Cardiac fibroblast (primary cell): ENCODE measurements at places on chromosomes 16 and 17.
A peak's percentile ranks its signal among the peaks of the same experiment; 100 is the strongest.

DNA sequence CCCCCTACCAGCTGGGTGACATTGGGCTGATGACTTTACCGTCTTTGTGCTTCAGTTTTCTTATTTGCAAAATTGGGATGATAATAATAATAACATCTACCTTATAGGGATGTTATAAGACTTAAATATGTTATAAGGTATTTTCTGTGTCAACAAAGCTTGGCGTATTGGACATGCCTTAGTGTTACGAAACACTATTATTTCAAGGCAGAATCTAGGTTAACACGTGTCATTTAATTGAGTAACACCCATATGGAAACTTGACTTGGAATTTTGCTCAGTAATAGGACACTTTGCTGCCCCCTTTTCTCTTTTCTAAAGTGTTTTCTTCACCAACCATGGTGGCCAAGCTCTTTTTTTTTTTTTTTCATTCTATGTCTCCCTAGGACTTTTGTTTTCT is 294.2 kb upstream of the SALL1 start:
- no peak for DNase-seq

DNA sequence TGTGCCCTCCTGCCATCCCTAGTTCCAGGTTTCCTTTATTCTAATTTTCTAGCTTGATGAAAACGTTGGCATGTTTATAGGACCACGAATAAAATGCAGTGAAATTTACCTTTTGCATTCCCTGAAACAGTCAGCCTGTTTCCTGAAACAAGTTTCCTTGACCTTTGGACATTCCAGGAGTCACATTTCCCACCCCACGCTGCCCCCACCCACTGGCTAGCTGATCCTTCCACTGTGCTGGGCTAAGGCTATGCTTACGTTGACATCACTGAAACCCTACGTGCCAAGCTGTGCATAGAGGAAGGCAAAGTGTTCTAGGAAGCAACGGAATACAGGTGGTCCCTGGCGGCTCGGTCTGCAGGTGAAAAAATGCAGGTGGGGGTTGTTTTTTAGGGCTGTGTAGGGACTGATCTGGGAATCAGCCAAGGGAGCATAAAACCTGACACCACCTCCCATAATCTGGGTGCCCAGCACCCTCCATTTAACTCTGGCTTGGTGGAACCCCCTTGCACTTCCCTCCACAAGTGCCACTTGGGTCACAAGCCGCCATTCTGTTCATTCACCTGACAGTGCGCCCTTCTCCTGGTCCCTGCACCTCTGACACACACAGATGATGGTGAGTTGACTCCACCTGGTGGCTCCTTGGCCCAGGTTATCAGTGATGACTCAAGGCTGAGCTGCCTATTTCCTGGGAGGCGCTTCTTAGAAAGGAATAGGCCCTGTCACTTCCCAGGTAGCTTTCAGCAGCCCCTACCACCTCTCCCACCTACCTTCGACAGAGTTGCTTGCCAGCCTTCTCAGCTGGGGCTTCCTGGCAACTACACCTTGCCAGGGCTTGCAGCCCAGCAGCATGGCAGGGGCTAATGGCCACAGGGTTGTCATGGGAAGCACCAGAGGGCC is 83.7 kb downstream of the N4BP1 start:
- DNase-seq = peak; percentile 21

GRCh38 chr17:18992454-18993130 is 12.0 kb downstream of the FAM83G start:
- no peak for DNase-seq

GRCh38 chr16:77539421-77540034 is 104.7 kb upstream of the ADAMTS18 start:
- DNase-seq = no peak

- DNase-seq = peak; percentile 16
These were observed 76.1 kb downstream of the TNRC6C start for GRCh38 chr17:78034429-78035091.

DNA sequence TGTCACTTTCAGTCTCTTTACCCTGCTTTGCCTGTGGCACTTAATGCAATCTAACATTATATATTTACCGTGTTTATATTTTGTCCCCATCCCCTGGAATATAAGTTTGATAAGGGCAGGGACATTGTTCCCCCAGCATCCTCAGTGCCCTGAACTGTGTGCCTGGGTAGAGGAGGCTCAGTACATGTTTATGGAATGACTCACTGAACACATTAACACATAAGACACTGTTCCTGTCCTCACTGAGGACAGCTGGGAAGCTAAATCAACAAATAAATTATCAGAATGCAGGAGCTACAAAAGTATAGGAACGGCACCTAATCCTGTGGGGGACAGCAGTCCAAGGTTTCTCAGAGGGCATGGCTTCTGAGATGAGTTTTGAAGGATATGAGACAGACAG is 27.8 kb downstream of the GRIN2A start:
- DNase-seq = no peak
